ENCODE measurements at places on chromosomes 12 and 14.

- DNase-seq: no peak
Observed at GRCh38 chr14:63295231-63295685, 23.5 kb downstream of the GPHB5 start.

GRCh38 chr12:50620109-50620977, 115.6 kb downstream of the DIP2B start:
- DNase-seq: no peak

DNA sequence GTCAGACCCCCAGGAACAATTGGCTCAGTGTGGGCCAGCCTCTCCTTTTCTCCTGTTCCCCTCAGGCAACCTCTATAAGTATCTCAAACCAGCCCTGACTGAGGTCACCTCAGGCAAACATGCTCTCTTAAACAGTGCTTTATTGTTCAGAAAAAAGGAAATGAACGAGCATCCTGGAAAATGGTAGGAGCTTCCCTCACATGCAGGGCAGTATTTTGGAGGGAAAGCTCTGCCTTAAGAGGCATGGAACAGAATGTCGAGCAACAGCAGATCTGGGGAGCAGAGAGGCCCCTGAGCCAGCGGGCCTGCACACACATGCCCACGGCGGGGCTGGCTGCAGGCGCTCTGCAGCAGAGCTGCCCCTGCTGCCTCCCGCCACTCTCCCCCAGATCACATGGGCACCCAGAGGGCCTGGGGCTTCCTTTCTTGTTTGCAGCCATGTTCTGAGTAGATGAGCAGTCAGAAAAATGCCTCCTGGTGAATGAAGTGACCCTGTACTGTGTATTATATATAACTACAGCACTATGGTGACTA, 42.0 kb downstream of the MOK start:
- DNase-seq: no peak

DNA sequence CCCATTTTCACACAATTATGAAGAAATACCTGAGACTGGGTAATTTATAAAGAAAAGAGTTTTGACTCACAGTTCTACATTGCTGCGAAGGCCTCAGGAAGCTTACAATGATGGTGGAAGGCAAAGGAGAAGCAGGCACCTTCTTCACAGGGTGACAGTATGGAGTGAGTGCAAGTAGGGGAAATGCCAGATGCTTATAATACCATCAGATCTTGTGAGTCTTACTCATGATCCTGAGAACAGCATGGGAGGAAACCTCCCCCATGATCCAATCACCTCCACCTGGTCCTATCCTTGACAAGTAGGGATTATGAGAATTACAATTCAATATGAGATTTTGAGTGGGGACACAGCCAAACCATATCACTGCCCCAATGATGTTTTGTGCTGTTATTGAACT, 189.3 kb upstream of the CRY1 start:
- DNase-seq: no peak

- DNase-seq: no peak
Observed at GRCh38 chr14:104724981-104725771, 1.1 kb downstream of the ADSS1 start.

DNA sequence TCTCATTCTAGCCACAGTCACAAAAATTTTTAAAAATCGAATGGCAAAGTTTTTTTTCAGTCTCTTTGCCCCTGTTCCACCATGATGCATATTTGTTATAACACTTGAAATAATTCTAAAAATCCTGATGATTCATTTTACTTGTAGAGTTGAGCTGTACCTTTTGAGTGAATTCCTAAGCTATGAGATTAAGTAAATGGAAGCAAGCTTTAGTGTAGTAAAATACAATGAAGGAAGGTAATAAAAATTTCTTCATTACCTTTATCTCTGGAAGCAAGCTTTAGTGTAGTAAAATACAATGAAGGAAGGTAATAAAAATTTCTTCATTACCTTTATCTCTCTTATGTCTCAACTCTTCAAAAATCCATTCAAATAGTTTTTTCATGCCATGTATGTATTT, 46.1 kb downstream of the TMTC3 start:
- no peak for DNase-seq

DNA sequence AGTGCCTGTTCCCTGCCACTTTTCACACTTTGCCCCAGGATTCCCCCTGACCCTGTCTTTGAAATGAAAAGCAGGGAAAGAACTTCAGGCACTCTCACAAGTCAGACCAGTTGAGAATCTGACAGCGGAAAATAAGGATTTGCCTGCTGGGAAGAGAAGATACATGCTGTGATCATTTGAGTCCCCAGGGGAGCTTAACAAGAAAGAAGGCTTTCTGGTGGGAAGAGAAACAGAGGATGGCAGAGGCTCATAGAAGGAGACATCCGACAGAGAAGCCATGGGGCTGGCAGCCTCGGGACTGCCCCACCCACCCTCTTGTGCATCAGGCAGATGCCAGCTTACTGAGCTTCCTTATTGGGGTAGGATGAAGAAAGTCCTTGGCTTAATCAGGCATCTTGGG, 11.9 kb downstream of the TTC9 start:
- DNase-seq: no peak

GRCh38 chr12:27506645-27507189, 17.3 kb upstream of the PPFIBP1 start:
- DNase-seq: no peak

Measured in GDM1 (cell line).